HS-5 (cell line): ENCODE measurements at places on chromosomes 7 and 10.

GRCh38 chr7:138875794-138876193 lies 77.8 kb upstream of the ATP6V0A4 start:
- DNase-seq = peak; percentile 59

- no peak for DNase-seq
These were observed 225.6 kb downstream of the PTPRN2 start for GRCh38 chr7:158362001-158362400.

GRCh38 chr10:128859738-128860386 lies 607.2 kb upstream of the MGMT start:
- DNase-seq = no peak

GRCh38 chr7:155377838-155378579 lies 79.9 kb upstream of the EN2 start:
- no peak for DNase-seq

GRCh38 chr7:99719996-99720769 lies 14.8 kb downstream of the CYP3A7 start:
- no peak for DNase-seq
